Progenitor cell of endocrine pancreas (in vitro differentiated cells): ENCODE measurements at places on chromosomes 12 and 14. TPM values are rescaled to one million over a fixed set of nuclear protein-coding genes. Genes with fewer than 3 reads are reported as not detected.

The INSM2 gene
- 0.10 TPM in 1 of 2 replicates, not detected in the other for total RNA-seq

The RPL10L gene
- total RNA-seq: not detected in 2 replicates

The PTHLH gene
- 0.93 and 1.3 TPM in 2 replicates for total RNA-seq

DNA sequence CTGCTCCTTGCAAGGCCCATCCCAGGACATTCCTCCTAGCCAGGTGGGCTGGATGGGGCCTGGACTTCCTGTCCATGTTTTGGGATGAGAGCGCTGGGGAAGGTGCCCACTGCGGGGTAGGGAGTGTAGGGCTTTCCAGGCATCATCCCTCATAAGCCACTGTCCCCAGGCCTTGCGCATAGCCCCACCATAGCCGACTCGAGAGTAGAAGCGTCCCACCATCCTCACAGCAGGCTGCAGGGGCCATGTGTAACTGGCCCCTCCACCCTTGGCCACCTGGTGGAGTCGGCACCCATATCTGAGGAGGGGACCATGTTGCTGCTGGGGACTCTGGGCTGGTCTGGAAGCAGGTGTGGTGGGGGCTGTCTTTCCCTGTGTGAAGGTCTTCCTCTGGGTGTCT is 30.5 kb downstream of the SH2B3 start:
- H3K27ac ChIP-seq: no peak overlapping the region
- no peak for DNase-seq
- no peak overlapping the region for H3K4me3 ChIP-seq
- peaks cover 3% of the 10 kb centered on the region for H3K36me3 ChIP-seq

- H3K4me1 ChIP-seq: peaks cover 22% of the 10 kb centered on the region
- H3K27me3 ChIP-seq: no peaks in the 10 kb centered on the region
- no peaks in the 10 kb centered on the region for H3K36me3 ChIP-seq
- peak overlapping the region; percentile 98 for H3K4me3 ChIP-seq
- peak overlapping the region; percentile 100 for H3K27ac ChIP-seq
These were observed 506 bp upstream of the NAP1L1 start for GRCh38 chr12:76084863-76085519.

DNA sequence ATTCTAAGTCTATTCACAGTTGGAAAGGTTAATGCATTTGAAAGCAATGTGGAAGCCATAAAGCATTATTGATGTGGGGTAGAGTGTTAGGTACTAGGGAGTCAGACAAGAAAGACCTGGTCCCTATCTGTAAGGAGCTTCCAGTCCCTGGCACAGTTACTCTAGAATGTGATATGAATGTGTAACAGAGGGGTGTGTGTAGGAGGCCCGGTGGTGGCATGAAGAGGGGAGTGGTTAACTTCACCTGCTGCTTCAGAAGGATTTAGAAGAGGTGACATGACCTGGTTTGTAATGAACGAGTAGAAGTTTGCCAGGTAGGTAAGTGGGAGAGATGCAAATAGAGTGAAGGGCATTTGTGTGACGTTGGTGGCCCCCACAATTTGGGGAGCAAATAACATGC is 15.1 kb upstream of the GALNT6 start:
- H3K4me1 ChIP-seq: peaks cover 7% of the 10 kb centered on the region
- H3K4me3 ChIP-seq: no peak overlapping the region
- peaks cover 3% of the 10 kb centered on the region for H3K27me3 ChIP-seq
- no peak overlapping the region for H3K27ac ChIP-seq

- no peak for DNase-seq
- peaks cover 4% of the 10 kb centered on the region for H3K4me1 ChIP-seq
- H3K36me3 ChIP-seq: peaks cover 8% of the 10 kb centered on the region
- H3K4me3 ChIP-seq: no peak overlapping the region
- H3K27me3 ChIP-seq: no peaks in the 10 kb centered on the region
These were observed 103.3 kb downstream of the C12orf75 start for GRCh38 chr12:105433804-105434203.

DNA sequence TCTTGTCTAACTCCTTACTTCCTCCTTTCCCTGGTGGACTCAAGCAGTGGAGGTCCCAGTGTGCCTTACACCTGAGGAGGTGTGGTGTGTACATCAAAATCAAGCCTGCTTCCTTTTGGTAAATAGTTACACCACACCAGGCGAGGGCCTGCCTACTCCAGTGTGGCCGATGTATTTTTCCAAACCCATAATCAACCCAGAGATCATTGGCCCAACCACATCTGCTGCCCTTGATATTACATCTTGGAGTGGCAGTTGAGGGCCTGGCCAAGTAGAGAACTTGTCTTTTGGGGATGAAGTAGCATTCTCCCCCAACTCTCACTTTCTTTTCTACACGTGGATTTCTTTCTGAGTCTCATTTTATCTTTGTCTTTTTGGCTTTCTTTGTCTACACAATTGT is 187.4 kb downstream of the EFCAB11 start:
- no peak overlapping the region for H3K27ac ChIP-seq
- no peaks in the 10 kb centered on the region for H3K36me3 ChIP-seq
- no peak overlapping the region for H3K4me3 ChIP-seq
- no peak for DNase-seq
- peaks cover 13% of the 10 kb centered on the region for H3K27me3 ChIP-seq
- H3K4me1 ChIP-seq: peaks cover 7% of the 10 kb centered on the region

GRCh38 chr12:5232826-5233500 is 189.3 kb downstream of the KCNA5 start:
- peaks cover 12% of the 10 kb centered on the region for H3K4me1 ChIP-seq
- no peak overlapping the region for H3K4me3 ChIP-seq
- peaks cover 56% of the 10 kb centered on the region for H3K27me3 ChIP-seq

GRCh38 chr12:12891881-12892355 is 556 bp downstream of the GPRC5A start:
- peak overlapping the region; percentile 69 for H3K4me3 ChIP-seq
- peaks cover 19% of the 10 kb centered on the region for H3K4me1 ChIP-seq
- peak overlapping the region; percentile 48 for H3K27ac ChIP-seq
- no peaks in the 10 kb centered on the region for H3K36me3 ChIP-seq
